ENCODE measurements at places on chromosomes 3 and 15.
A peak's percentile ranks its signal among the peaks of the same experiment; 100 is the strongest.

DNA sequence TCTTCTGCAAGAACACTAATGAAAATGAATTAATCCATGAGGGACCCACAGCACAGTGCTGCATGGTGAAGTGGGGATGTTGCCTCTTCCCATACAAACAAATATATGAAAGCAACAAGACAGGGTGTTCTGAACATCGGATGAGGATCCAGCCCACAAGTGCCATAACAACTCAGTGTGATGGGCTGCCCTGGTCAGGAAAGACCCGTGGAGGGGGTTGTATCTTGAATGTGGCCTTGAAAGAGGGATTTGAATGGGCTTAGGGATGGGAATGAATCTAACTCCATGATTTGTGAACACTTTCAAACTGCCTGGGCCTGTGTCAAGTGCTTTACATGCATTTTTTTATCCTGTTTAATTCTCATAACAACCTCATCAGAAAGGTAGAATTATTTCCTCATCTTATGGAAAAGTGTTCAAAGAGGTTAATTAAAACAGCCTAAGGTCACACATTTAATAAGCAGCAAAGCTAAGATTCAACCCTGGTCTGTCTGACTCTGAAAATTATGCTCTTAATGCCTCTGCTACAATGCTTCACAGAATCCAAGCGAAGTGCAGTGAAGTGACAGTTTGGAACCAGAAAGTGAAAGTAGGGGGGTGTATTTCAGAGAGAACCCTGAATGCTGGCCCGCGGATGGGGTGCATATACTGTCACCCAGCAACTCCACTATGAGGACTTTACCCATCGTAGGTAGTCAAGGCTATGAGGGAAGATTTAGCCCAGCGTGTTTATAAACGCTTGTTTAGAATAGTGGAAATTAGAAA, 65.6 kb upstream of the HEG1 start:
- DNase-seq: no peak

- DNase-seq: no peak
These were observed 59.5 kb downstream of the CPA3 start for GRCh38 chr3:148924562-148924961.

DNA sequence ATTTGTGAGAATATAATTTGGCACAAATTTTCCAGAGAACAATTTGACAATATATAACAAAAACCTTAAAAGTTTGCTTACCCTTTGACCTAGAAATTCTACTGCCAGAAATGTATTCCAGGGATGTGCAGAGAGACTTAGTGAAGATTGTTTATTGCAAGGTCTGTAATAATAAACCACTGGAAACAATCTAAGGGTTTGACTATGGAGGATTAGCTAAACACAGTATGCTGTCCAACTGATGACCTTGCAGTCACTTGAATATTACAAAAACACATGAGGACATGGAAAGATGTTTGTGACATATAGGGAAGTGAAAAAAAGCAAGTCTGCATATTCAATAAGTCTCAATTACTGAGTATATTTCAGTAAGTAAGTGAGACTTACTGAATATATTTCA, 48.1 kb upstream of the CDV3 start:
- DNase-seq: no peak

GRCh38 chr3:149449799-149450198, 24.7 kb upstream of the TM4SF4 start:
- DNase-seq: no peak

- no peak for DNase-seq
These were observed 120.1 kb downstream of the ANP32A start for GRCh38 chr15:68700455-68701123.

GRCh38 chr3:173863551-173863950, 466.0 kb downstream of the NLGN1 start:
- DNase-seq: no peak

GRCh38 chr3:132625613-132626012, 28.5 kb downstream of the ACKR4 start:
- DNase-seq: no peak

DNA sequence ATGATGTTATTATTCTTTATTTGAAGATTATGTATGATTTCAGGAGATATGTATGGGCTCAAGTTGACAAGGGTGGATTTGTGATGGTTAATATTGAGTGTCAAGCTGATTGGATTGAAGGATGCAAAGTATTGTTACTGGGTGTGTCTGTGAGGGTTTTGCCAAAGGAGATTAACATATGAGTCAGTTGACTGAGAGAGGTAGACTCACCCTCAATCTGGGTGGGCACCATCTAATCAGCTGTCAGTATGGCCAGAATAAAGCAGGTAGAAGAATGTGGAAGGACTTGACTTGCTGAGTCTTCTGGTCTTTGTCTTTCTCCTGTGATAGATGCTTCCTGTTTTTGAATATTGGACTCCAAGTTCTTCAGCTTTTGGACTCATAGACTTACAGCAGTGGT, 973.7 kb downstream of the MCTP2 start:
- DNase-seq: no peak

GRCh38 chr3:52983336-52983807, 62.5 kb downstream of the SFMBT1 start:
- peak; percentile 41 for DNase-seq

DNA sequence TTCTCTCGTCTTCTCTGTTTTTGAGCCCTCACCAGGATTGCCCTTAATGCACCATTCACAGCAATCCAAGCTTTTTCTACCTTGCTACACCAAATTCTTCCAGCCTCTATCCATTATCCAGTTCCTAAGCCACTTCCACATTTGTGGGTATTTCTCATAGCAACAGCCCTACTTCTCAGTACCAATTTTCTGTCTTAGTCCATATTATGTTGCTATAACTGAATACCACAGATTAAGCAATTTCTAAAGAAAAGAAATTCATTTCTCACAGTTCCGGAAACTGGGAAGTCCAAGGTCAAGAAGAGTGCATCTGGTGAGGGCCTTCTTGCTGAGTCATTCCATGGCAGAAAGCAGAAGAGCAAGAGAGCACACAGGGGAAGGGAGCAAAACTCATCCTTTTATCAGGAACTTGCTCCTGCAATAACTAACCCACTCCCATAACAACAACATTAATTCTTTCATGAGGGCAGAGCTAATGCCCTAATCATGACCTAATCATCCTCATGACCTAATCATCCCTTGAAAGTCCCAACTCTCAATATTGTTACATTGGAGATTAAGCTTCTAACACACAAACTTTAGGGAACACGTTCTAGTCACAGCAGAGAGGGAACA, 9.7 kb upstream of the EIF1B start:
- DNase-seq: peak; percentile 65

DNA sequence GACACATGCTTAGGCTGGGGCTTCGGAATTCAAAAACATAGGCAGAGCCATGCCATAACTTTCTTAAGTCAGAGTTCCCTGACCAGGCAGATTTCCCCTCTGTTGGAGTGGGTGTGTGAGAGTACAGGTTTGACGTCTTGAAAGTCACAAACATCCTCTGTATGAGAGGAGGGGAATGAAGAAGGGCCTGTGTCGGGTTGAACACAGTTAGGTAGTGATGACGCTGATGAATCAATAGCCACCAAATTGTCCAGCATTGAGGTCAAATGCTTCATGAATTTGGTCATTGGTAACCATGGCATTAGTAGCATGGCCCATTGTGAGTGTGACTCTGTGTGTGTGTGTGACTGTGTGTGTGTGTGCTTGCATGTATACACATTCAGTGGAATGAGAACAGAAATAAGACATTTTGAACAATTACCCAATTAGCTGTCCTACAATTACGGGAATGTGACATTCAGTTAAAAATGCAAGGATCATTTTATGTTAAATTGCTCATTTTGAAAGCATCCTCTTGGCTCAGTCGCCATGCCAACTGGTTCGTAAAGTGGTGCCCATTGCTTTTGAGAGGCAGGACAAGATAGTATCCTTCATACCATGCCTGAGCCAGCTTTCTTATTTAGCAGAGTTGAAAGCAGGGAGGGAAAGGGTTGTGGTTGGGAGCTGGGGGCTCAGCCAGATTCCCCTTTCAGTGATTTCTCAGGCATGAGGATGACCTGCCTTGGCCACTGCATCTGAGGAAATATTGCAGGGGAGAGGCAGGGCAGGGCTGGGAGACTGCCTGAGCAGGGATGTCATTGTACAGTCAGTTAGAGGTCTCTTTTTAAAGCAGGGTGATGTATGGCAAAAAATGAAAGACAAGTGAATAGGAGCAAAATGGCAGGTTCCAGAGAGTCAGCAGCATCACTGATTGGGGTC, 35.4 kb downstream of the RBP2 start:
- DNase-seq: no peak

- no peak for DNase-seq
These were observed 948.1 kb downstream of the FHIT start for GRCh38 chr3:60303160-60303559.

DNA sequence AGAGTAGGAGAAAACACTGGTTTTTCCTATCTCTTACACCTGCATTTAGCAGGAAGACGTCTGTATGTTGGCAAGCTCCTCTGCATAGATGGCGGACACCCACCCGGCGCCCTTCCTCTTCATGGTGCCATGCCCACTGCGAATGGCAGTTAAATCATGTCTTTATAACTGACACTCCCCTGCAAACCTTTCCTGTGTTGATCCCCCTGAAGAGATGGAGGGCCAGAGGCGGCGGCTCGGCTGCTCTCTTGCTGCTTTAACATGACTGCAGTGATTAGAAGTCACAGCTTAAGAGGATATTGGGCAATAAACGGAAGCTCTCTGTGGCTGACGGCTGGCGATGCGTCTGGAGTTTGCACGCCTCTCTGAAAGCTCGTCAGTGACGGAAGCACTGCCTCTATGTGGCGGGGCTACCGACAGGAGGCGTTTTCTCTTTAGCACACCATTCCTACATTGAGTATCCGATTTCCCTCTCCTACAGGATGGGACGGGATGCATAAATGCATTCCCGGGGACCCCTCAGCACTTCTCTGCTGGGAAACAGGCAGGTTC, 25.5 kb upstream of the SNRPA1 start:
- peak; percentile 74 for DNase-seq

DNA sequence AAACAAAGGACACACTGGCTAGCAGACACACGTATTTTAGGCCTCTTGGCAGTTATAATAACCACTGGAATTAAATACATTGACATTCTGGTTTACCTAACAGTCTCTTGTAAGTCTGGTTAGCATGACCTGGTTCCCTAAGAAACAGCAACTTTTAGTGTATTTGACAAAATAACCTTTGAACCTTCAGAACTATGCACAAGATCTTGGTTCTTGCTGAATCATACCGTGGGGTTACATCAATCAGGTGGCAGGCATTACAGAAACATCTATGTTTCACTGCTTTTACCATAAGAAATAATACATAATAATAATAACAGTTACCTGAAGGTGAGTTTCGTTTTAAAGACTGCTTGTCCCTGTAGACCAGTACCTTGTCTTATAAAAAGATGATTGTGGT, 18.8 kb downstream of the LEO1 start:
- no peak for DNase-seq

DNA sequence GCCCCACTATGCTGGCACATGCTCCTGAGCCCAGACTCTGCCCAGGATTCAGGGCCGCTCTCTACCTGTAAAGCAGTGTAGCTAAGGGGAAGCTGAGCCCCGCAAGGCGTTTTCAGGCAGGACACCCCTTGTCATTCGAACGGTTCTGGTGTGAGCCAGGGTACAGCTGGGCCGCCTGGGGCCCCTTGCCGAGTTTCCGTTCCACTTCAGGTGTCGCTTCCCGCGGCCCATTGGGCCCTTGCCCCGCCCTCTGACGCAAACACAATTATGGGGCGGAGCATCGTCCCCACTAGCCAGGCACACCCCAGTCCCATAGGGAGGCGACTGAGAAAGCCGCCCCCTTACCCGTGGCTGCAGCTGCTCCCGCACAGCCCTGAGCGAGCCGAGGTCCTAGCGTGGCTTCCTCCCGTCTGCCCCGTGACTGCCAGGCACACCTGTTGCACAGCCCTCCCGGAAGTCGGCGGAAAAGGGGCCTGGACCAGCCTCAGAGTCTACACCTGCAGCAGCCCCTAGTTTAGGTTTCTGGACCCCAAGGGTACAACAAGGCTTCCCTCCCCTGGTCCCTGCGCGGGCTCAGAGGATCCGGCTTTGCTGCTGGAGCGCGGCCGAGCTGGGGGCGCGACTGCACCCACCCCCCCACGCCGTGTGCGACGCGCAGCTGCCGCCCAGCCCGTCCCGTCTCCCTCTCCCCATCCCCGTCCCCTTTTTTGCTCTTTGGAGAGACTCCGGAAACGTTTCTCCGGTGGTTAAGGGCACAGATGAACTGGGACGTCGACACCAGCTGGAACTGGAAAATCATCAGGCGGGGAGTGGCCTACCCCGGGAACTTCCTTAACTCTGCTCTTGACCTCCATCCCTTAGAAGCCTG, at the start of gene PLSCR2:
Gene PLSCR2 (minus strand): TSS at position 412 of the 868 bp plus-strand sequence. CDS start 9,657 bp downstream, outside the sequence.
- peak; percentile 84 for DNase-seq

DNA sequence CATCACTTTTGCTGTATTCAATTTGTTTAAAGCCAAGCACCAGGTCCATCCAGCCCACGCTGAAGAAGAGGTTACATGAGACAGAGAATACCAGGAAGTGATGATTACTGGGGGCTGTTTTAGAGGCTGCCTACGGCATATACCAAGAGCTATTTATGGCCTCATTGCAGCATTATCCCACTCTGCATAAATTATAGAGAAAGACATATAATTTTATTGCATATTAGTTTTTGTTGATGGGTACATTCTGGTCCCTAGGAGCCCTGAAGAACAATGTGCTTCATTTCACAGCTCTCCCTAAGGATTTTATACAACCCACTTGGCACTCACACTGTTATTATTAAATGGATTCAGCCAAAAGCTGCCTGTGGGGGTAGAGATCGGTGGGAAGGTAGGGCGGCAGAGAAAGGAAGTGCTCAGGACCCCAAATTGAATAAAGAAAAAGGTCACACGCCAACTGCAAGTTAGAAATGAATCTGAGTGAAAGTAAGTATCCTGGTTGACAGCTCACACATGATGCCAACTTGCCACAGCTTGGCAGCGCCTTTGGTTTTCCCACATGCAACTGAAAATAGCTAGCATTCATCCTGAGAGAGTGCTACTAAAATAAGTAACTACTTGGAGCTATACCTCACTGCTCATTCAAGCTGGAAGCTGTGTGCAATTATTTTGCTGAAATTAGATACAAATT, 73.7 kb downstream of the CCNL1 start:
- DNase-seq: no peak

DNA sequence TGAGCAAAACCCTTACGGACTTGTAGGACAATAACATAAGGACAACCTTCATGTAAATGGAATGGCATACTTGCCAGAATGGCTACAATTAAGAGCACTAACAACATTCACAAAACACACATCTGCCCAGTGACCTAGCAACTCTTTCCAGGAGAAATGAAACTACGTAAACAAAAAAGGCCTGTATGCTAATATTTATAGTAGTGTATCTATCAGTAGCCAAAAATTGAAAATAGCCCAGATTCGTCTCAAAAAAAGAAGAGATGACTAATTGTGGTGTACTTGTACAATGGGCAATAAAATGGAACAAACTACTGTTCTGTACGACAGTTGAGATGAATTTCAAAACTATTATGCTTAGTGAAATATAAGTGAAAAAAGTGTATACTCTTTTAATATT, 38.4 kb downstream of the CMC1 start:
- DNase-seq: no peak

- DNase-seq: no peak
These were observed 103.2 kb downstream of the EPHB1 start for GRCh38 chr3:134898181-134898754.

DNA sequence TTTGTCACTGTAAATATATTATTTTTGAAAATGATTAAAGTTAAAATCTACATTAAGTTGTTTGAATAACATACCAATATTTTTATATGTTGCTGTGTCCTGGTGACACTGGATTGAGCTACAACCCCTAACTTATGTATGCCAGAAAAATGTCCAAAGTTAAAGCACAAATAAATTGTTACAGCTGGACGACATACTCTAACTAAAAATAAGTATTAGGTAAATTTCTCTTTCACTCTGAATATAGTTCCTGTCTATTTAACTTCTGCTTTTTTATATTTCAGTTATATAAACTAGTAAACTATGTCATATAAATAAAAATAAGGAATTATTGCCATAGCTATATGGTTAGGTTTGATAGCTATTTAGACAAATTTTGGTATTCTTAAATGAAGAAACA, 118.5 kb upstream of the SAMMSON start:
- no peak for DNase-seq
